Left ventricle myocardium inferior (tissue), 1 donor: ENCODE measurements at places on chromosomes 12 and 14.

DNA sequence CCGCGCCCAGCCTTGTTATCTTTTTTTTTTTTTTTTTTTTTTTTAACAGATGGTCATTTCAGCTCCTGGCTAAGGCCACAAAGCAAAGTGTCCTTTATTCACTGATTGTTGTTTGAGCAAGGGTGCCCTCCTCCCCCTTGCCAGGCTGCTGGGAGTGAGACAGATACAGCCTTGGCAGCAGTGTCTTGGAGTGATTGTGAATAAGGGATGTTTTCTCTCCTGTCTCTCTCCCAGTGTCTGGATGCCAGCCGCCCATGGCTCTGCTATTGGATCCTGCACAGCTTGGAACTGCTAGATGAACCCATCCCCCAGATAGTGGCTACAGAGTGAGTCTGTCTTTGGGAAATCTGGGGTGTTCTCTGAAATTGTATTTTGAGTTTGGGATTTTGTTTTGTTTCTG lies 28.7 kb downstream of the FNTB start:
- H3K4me3 ChIP-seq: no peak overlapping the region
- H3K27me3 ChIP-seq: no peaks in the 10 kb centered on the region
- DNase-seq: no peak
- H3K36me3 ChIP-seq: peaks cover 38% of the 10 kb centered on the region
- H3K27ac ChIP-seq: no peak overlapping the region
- H3K4me1 ChIP-seq: peaks cover 13% of the 10 kb centered on the region

DNA sequence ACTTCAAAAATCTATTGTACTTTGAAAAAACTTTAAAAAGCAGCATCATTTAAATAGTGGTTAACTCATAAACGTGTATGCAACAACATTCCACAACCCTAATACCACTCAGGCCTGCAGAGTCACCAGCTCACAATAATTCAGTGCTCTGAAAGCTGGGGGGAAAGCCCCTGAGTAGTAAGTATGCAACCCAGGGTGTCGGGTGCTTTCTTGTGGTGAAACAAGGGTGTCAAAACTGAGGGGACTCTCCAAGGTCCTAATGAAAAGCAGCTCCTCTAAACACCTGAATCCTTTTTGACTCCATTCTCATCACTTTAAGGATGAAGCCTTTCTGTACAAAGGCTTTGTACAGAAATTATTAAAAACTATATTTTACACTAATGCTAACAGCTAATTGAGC lies 33.7 kb downstream of the FGFR1OP2 start:
- no peak for DNase-seq
- H3K36me3 ChIP-seq: peaks cover 79% of the 10 kb centered on the region
- H3K27ac ChIP-seq: no peak overlapping the region

GRCh38 chr12:114752217-114752616 lies 68.2 kb upstream of the TBX3 start:
- no peak overlapping the region for H3K27ac ChIP-seq
- no peaks in the 10 kb centered on the region for H3K27me3 ChIP-seq
- peaks cover 8% of the 10 kb centered on the region for H3K4me1 ChIP-seq

DNA sequence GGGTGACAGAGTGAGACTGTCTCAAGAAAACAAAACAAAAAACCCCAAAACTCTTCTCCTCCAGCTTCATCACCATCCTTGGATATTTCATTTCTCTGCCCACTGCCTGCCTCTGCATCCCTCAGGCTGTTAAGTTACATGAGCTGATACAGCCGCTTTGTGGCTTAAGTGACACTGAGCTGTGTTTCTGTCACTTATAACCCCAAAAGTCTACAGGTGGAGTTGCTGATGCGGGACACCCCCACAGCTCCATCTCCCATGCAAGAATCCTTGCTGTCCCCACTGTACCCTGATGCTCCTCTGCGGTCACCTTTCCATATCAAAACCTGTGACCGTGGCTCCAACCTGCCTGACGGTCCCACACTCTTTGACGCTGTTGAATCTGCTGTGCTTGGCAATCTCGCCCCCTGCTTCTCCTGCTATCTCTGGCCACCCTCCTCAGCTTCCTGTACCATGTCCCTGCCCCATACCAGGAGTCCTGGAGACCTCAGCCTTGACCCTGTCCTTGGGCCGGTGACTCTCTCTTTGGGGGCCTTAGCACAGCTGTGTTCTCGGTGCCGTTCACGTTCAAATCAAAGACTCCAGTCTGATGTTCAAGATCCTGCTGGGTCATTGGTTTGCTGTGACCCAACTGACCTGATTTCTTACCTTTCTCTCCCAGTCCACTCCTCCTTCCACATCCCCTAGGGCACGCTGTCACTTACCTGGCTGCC lies 20.3 kb downstream of the HVCN1 start:
- no peak overlapping the region for H3K4me3 ChIP-seq
- no peak for DNase-seq
- no peak overlapping the region for H3K27ac ChIP-seq
- peaks cover 2% of the 10 kb centered on the region for H3K4me1 ChIP-seq

DNA sequence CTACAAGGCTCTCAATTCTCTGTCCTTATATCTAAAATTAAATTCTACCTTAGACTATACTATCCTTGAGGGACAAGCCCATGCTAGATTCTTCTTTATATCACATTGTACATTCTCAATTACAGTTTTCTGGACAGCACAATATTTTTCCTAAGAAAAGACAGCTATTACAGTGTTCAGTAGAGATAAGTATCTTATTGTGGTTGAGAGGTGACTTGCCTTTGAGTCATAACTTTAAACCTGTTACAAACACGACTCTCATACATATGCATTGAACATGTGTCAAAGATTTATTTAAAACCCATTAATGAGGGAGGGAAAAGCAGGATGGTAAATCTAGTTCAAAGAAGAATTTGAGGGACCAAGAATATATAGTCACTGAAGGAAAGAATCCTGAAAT lies 61.1 kb downstream of the TPH2 start:
- DNase-seq: no peak
- no peak overlapping the region for H3K4me3 ChIP-seq
- no peaks in the 10 kb centered on the region for H3K4me1 ChIP-seq
- H3K27me3 ChIP-seq: peaks cover 14% of the 10 kb centered on the region
- H3K36me3 ChIP-seq: no peaks in the 10 kb centered on the region

- no peak overlapping the region for H3K27ac ChIP-seq
- no peak overlapping the region for H3K4me3 ChIP-seq
- DNase-seq: no peak
- H3K36me3 ChIP-seq: no peaks in the 10 kb centered on the region
Measured at GRCh38 chr12:26346736-26347135, 151.4 kb downstream of the SSPN start.

DNA sequence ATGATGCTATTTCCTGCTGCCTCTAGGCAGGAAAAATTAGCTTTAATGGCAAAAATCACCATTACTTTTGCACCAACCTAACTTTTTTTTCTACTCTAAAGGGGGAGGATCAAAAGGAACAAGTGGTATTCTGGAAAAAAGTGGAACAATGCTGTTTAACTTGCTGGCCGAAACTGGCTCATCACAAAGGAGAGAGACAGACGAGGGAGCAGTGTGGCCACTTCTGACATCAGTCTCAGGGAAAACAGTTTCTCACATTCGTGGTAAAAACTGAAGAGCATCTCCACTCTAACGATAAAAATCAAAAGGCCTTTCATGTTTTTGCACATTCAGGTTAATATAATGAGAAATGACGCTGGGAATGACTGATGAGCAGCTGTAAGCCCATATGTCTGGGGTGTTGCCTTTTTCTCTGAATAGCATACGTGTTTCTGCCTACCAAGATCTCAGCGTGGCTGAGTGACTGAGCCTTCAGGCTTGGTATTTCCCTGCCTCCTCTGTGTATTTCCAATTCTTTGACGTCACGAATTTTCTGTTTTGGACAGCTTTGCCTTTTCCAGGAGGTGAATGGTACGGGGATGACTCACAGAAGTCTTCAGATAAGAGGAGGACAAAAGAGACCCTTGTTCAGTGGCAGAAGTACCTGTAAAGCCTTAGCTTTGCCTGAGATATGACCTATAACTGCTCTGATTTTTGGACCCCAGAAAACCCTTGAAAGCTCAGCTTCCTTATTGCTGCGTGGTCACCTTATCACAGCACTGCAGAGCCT lies 358.8 kb downstream of the GLT1D1 start:
- H3K27ac ChIP-seq: no peak overlapping the region
- no peak for DNase-seq
- no peaks in the 10 kb centered on the region for H3K4me1 ChIP-seq
- H3K36me3 ChIP-seq: no peaks in the 10 kb centered on the region
- peaks cover 7% of the 10 kb centered on the region for H3K27me3 ChIP-seq

DNA sequence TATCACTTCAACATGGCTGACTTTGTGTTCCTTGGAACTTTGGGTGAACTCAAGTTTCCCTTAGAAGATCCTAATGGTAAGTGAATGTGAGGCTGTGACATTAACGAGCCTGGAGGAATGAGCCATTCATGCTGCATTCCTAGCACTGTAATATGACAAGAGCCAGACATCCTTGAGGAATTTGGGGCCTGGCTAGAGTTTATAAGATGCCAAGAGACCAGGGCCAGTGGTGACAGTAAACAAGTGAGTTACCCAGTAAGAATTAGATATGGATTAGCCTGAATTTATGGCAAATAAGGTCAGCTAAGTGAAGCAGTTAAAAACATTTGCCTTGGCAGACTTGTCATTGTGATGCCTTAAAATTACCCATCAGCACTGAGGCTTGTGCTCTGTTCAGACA lies 232.4 kb downstream of the AKAP6 start:
- H3K36me3 ChIP-seq: no peaks in the 10 kb centered on the region
- no peak for DNase-seq
- H3K4me3 ChIP-seq: no peak overlapping the region

DNA sequence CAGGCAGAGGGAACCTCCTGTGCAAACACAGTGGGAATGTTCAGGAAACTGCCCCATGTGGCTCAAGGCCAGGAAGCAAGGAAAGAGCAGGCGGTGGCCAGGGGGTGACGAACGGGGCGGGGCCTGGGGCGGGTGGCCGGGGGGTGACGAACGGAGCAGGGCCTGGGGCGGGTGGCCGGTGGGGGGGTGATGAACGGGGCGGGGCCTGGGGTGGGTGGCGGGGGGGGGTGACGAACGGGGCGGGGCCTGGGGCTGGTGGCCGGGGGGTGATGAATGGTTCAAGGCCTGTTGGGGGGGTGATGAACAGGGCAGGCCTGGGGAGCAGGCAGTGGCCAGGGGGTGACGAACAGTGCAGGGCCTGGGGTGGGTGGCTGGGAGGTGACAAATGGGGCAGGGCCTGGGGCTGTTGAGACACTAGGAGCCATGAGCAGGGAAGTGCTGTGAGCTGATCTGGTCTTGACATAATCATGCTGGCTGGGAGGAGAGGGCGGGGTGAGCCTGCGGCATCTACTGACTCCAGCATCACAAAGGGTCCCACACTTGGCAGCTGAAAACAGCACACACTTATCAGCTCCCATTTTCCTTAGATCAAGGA lies 62.7 kb upstream of the FBRSL1 start:
- H3K27me3 ChIP-seq: peaks cover 99% of the 10 kb centered on the region
- no peaks in the 10 kb centered on the region for H3K36me3 ChIP-seq

GRCh38 chr12:107558816-107559382 lies 126.7 kb upstream of the PWP1 start:
- peaks cover 4% of the 10 kb centered on the region for H3K27me3 ChIP-seq
- H3K4me3 ChIP-seq: no peak overlapping the region
- no peak overlapping the region for H3K27ac ChIP-seq
- H3K36me3 ChIP-seq: no peaks in the 10 kb centered on the region
- no peaks in the 10 kb centered on the region for H3K4me1 ChIP-seq

DNA sequence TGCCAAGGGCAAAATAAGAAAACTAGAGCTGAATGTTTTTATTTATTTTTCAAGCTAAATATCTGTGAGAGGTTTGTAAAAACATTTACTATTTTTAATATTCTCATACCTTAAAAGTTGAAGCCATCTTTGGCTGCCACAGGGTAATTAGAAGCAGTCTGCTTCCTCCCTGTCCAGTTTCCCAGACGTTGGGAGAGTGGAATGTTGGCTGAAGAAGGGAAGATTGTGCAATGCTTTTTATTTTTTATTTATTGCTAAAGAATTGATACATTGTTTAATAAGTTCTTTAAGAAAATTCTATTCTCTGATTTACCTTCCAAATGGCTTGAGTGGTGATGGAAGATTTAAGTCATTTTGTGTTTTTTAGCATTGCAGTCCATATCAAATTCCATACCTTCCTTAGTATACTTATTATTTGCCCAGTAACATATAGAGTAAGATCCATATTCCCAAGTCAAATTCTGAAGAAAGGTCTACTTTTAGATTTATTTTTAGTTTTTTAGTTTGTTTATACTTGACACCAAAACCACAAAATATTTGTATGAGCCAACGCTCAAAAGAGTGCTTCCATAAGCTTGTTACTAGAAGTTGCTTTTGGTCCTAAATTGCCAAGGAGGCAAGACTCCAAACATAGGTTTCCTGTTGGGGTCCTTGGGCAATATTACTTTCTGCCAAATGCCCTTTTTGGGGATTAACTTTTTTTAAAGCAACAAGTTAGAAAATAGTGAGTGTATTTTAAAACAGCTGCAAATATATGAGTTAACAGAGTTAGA lies 124.0 kb upstream of the CPM start:
- no peak overlapping the region for H3K4me3 ChIP-seq
- no peaks in the 10 kb centered on the region for H3K27me3 ChIP-seq
- H3K27ac ChIP-seq: no peak overlapping the region
- no peak for DNase-seq

- H3K27ac ChIP-seq: no peak overlapping the region
- DNase-seq: no peak
- H3K27me3 ChIP-seq: no peaks in the 10 kb centered on the region
- no peaks in the 10 kb centered on the region for H3K36me3 ChIP-seq
- no peak overlapping the region for H3K4me3 ChIP-seq
Measured at GRCh38 chr12:28742791-28743190, 406.3 kb upstream of the FAR2 start.

DNA sequence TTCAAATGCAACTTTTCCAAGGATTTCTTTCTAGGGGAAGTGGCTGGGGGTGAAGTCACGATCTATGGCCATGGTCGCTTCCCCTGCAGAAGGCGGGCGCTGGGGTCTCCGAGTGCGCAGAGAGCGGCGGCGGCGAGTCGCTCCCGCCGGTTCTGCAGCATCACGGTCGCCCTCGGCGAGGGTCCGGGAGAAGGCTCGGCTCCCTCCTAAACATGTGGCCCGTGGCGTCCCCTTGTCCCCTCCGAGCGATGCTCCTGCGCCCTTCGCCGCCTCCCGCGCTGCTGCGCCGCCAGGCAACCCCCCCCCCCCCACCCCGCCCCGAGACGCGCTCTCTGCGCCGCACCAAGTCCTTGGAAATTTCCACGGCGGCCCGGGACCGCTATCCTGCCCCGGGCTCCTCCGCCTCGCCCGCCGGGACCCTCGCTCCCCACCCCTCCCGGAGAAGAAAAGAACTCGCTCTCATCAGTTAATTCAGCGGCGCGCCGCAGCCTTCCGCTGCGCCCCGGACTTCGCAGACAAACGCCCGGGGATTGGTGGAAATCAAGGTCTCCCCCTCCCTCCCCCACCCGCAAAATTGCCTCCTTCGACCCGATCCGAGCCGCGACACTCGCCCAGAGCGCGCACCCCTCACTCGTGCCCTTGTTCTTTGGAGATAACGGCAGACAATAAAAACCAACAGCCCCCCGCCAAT lies at the start of gene ST8SIA1:
Gene ST8SIA1 (minus strand): TSS at position 298 of the 691 bp plus-strand sequence. CDS start 475 bp downstream, outside the sequence.
- peaks cover 39% of the 10 kb centered on the region for H3K27me3 ChIP-seq
- H3K36me3 ChIP-seq: no peaks in the 10 kb centered on the region

GRCh38 chr14:95891742-95892141 lies 15.1 kb downstream of the TUNAR start:
- H3K4me1 ChIP-seq: no peaks in the 10 kb centered on the region
- peaks cover 99% of the 10 kb centered on the region for H3K27me3 ChIP-seq
- no peak overlapping the region for H3K27ac ChIP-seq
- DNase-seq: no peak
- H3K36me3 ChIP-seq: no peaks in the 10 kb centered on the region
